Stimulated activated CD8-positive, alpha-beta memory T cell treated with anti-CD3 and anti-CD28 coated beads, Interleukin-4, amount 100 ng/mL, for 1 hour (primary cell): ENCODE measurements at places on chromosomes 3 and 15.

GRCh38 chr15:89781891-89782618 is 5.9 kb downstream of the MESP2 start:
- no peak for DNase-seq

DNA sequence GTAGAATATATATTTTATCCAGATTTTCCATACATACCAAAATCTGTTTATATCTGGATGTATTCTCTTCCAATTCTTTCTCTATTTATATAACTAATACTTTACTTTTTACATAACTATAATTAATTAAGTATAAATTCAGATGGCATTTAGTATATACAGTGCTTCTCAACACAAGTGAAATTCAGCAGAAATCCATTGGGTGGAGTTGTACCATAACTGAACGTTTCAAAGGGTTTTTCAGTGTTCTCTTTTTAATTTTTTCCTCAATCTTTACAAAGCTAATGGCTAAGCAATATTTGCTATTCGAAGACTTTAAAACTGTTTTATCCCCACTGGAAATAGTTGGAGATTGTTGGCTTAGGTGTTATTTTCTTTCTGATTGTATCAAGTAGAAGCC is 13.9 kb upstream of the ZBBX start:
- no peak for DNase-seq

DNA sequence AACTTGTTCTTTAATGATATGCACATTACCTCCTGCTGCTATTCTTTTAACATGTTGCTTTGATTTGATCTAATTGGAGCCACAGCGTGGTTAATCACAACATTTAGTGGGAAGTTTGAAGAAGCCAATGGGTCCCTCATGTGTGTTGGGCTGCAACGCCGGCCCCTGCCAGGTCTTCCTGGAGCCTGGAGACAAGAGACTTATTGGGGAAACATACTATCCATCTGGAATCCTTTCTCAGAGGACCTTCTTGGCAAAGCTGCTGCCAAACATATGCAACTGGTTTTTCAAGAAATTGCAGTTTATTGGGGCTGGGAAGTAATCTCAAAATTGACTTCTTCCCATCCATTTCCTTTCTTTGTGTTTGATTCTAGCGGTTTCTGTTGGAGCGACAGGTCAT is 396.3 kb upstream of the PROK2 start:
- DNase-seq: no peak

GRCh38 chr15:31399544-31400171 is 73.0 kb downstream of the KLF13 start:
- DNase-seq: no peak

- no peak for DNase-seq
Measured at GRCh38 chr3:9955067-9955502, 2.9 kb upstream of the PRRT3 start.

GRCh38 chr3:122984007-122984406 is 43.6 kb downstream of the SEMA5B start:
- DNase-seq: no peak

DNA sequence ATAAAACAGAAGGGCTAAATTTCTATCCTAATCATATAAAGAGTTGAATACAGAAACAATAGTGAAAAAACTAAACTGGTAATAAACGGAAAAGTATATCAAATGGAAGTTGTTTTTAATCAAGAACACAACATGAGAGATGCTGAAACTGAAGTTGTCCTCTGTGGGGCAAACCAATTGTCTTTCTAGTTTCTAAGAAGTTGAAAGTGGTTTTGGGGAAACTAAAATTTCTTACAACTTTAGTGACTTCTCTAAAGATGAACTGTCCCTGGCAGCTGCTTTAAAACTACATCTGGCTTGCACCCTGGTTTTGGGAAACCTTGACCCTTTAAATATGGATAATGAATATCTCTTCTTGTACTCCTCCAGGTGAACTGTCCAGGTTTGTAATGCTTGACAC is 155.6 kb downstream of the ADAM10 start:
- no peak for DNase-seq

GRCh38 chr3:111610612-111611054 is 15.5 kb upstream of the ZBED2 start:
- DNase-seq: no peak

DNA sequence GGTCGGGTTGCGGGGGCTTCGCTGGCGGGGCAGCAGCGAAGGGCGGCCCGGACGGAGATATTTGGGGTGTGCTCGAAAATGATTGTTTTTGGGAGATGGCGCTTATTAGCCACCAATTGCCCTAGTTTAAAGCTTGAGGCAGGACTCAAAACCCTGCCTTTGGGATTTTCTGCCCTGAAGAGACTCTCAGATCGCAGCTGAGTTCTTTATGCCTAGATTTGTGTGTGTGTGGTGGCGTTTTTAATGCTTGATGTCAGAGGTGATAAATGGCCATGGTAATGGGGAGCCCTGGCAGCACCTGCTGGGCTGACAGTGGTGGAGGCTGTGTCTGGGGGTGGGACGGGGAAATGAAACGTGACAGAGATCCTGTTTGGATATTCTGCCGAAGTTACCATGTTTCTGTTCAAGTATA is 604 bp downstream of the KCTD6 start:
- DNase-seq: no peak

- no peak for DNase-seq
Measured at GRCh38 chr3:192675958-192676649, 51.2 kb downstream of the FGF12 start.

GRCh38 chr3:128448491-128448890 is 18.2 kb downstream of the DNAJB8 start:
- no peak for DNase-seq

- no peak for DNase-seq
Measured at GRCh38 chr3:185928496-185928895, 9.3 kb downstream of the TRA2B start.

DNA sequence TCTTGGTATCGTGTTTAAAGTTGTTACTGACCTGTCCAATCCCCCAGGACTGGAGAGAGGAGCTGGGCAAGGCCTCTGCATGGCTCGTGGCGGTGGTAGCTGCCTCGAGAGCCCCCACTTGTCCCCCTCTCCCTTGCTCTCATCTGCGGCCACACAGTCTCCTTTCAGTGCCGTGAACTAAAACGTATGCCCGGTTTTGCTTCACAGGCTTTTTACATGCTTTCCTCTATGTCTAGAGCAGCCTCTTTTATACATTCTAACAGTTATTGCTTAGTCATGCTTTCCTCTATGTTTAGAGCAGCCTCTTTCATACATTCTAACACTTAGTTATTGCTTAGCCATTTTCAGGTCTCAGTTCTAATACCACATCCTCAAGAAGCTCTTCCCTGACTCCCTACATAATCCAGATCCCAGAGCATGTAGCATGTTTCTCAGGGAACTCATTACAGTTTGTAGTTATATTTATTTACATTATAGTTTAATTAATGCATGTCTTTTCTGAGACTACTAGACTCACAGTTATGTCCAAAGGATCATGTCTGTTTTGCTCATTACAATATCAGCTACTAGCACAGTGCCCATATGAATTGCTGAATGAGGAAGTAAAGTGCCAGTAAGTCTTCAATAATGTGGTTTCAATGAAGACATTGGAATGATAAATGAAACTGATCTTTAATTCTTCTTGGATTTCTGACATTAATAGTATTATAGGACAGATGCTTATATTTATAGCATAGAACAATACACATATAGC is 66.5 kb upstream of the TBL1XR1 start:
- no peak for DNase-seq

GRCh38 chr3:23948761-23949160 is 3.7 kb downstream of the NR1D2 start:
- DNase-seq: no peak

DNA sequence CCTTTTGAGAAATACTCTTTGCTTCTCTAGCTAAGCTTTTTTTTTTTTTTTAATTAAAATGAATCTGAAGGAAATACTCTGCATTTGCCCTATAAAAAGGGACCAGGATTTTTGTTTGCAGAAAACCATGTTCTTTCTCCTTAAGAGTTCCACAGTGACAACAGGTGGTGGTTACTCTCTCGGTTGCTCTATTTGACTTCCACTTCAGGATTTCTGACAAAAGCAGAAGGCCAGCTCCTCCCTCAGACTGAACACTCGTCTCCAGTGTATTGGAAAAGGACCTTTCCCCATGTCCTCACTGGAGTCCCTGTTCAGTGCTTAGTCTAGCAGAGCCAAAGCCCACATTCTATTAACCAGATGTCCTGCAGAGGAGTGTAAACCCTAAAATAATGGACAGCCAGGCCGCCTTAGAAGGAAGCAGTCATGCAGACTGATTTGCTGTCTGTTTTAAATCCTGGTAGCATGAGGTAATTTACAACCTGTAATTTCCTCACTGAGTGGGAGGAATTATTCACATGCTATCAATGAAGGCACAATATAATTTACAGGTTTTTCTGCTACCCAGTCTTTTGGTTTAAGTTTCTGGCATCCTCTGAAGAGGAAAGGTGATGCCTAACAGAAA is 599.3 kb downstream of the PYDC2 start:
- DNase-seq: no peak

DNA sequence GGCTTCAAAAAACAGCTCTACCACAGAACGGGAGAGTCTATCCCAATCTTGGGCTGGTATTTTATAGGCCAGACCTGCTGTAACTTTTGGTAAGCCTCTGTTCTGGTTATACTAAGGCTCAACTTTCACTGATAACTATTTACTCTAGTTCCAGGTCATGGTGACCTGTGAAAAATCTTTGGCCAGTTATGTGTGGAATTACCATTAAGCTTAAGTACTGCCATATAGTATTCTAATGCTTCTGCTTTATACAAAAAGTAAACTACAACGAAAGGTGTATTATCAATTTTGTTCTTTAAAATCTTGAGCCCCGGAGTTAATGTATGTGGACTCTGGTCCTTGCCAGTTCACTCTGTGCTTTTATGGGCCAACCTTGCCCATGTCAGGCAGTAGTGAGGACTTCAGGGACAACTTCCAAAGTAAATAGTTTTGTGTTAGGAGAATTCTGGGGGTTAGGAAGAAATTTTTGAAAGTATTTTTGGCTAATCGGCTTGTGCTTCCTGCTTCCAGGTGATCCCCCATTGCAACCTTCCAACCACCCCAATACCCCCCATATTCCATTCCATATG is 6.4 kb downstream of the SIAH2 start:
- no peak for DNase-seq

- no peak for DNase-seq
Measured at GRCh38 chr3:125634336-125634950, 39.1 kb upstream of the OSBPL11 start.

DNA sequence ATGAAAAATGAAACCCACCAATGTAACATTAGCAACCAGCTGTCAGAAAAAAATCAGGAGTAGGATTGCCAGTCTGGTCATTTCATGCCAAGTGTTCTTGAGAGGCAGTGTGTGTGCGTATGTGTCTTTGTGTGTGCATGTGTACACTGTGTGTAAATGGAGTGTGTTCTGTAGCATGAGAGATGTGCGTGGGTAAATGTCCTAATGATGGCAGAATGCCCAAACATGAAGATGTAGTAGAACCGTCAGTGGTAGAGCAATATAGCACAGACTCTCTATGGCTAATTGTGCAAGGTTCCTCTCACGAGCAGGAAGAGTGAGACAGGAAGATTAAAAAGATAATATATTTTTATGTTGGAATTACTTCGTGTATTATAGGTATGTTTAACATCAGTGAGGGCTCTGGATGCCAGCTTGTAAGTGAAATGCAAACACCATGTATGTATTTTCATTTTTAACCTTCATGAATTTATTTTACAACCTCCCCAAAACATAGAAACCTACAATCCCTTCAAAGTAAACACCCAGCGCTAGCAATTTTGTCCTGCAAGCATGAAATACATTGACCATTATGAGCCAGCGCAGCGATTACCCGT is 1038.7 kb downstream of the IGSF11 start:
- DNase-seq: no peak

DNA sequence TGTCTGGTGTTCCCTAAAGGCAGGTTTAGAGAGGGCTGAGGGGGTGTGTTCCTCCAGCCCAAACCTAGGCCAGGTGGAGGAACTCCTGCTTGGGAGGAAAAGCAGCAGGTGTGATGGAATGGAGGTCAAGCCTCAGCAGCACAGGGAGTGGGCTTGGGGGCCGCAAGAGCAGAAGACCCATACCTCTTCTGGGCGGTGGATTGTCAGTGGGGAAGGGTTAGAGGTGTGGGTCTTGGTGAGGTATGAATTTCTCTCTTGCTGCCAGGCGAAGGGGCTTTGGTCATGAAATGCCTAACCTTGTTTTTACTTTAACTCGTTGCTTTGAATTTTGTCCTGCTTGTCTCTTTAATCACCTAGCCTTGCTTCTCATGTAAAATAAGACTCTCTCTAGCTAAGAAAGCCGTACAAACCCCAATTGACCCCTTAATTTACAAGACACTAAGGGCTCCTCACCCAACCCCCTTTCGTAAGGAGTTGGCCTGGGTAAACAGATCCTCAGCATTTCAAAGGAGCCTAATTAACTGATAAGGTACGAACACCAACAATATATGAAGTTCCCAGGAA is 38.9 kb downstream of the DHX30 start:
- DNase-seq: no peak

DNA sequence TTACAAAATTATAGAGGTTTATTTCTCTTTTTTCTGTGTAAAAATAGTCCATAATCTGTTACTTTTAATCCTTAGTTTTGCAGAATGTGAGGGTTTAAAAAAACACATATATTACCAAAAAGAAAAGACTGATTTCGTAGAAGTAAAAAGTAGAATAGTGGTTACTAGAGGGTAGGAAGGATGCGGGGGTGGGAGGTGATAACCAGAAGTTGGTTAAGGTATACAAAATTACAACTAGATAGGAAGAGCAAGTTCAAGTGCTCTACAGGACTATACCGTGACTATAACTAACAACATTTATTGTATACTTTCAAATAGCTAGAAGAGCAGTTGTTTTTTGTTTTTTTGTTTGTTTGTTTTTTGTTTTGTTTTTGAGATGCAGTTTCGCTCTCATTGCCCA is 16.1 kb downstream of the CASR start:
- no peak for DNase-seq

DNA sequence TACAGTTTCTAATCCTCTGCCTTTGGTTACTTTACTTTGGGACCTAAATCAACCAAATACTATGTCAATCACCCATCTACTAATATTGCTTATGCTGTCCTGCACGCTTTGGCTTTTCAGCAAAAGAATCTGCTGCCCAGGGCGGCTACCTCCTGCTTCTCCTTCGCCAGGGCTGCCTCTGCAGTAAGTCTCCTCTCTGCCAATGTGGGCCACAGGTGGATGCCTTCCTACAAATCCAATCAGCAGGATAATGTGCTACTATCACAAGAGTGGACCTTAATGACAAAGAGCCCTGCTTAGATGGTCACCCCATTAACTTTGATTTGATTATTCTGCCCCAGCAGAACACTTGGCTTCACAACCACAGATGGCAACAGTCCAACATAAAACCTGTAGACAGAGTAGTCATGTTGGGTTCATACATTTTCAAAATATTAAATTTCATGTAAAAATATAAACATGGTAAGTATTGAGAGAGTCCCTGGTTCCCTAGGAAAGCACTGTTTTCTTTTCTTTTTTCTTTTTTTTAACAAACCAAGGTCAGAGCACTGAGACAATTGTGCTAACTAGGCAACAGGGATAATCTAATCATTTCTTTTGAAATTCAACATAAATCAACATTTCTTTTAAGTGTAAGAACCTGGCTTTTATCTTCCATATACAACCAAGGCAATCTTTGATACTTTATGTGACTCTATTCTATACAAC is 298.3 kb downstream of the ZBTB20 start:
- DNase-seq: no peak
